ENCODE measurements at places on chromosomes 5 and 9. TPM values are rescaled to one million over a fixed set of nuclear protein-coding genes. Genes with fewer than 3 reads are reported as not detected.

Gene TRAPPC13
- total RNA-seq: 49.6 TPM

Gene C1QTNF2
- total RNA-seq: 2.5 TPM

Gene SLC6A7
- total RNA-seq: 20.5 TPM

Gene ANKRD18A
- total RNA-seq: 11.3 TPM

Gene TMEM245
- total RNA-seq: 88.6 TPM

Gene RAB14
- total RNA-seq: 65.0 TPM

Gene TMEM232
- total RNA-seq: 39.9 TPM

Gene CAVIN4
- total RNA-seq: 8.8 TPM

Gene HTR1A
- 5.5 TPM for total RNA-seq

Gene IL5
- not detected for total RNA-seq

Gene ODF2
- 25.1 TPM for total RNA-seq

Gene GPR150
- 0.23 TPM for total RNA-seq

Gene FAM221B
- 0.23 TPM for total RNA-seq

Gene LECT2
- not detected for total RNA-seq

Gene SWI5
- 8.5 TPM for total RNA-seq

Gene THBS4
- total RNA-seq: 11.8 TPM

Gene COL23A1
- 4.2 TPM for total RNA-seq

Gene TUSC1
- 11.5 TPM for total RNA-seq

Gene SLC9A3
- 1.4 TPM for total RNA-seq

Gene TAS2R1
- not detected for total RNA-seq

Gene FOXD4L5
- 0.46 TPM for total RNA-seq

Gene SSNA1
- total RNA-seq: 27.5 TPM

Gene ZNF608
- 91.6 TPM for total RNA-seq

Gene IFNA2
- total RNA-seq: not detected

Gene SLC1A1
- 49.6 TPM for total RNA-seq

Gene PTPDC1
- 21.0 TPM for total RNA-seq

Gene NR2F1
- 115 TPM for total RNA-seq

Measured in diencephalon (tissue), 1 donor.